WTC11 (cell line): ENCODE measurements at places on chromosomes 6 and 20. TPM values are rescaled to one million over a fixed set of nuclear protein-coding genes. Genes with fewer than 3 reads are reported as not detected.

The ATXN1 gene
- total RNA-seq: 7.5 to 8.8 TPM (median 8.1 TPM) in 3 replicates

- H3K27ac ChIP-seq: no peak overlapping the region
- no peaks in the 10 kb centered on the region for H3K27me3 ChIP-seq
- peaks cover 20% of the 10 kb centered on the region for H3K4me1 ChIP-seq
Measured at GRCh38 chr6:23510778-23511510, 615.1 kb upstream of the NRSN1 start.

The SLC24A3 gene
- total RNA-seq: 4.7 to 5.7 TPM (median 5.3 TPM) in 3 replicates

DNA sequence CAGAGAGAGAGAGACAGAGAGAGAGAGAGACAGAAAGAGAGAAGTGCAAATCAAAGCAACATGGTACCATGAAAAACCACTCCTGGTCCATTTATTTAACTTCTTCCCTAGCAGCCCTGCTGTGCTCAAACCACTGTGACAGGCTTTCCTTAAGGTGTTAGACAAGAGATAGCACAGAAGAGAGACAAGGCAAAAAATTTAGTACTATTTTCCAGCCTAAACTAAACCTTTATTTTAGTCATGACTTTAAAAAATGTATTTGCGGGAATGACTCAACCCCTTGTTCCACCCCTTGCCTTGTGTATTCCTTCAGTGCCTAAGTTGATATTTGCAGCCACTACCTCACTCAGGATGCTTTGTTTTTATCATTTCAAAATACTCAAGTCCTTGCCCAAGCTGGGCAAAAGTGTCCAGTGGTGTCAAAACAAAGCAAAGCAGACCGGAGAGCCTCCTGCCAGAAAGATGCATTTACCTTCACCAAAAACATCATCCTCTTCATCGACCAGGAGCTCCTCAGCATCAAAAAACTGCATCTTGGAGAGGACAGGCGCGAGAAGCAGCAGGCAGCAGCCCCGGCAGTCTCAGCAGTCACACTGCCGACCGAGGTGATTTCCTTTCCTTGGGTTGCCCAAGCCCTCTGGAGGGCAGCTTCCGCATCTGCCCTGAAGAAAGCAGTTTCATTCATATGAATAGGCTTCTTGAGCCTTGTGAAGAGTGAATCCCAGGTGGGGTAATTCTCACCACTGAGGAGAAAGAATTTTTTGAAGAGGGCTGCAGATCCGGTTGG lies at the start of gene RIPOR2:
RIPOR2 (minus strand) TSS at position 595 of the 787 bp plus-strand sequence; CDS start at position 533, 62 bp downstream.
- peaks cover 66% of the 10 kb centered on the region for H3K4me1 ChIP-seq
- peak within 1 kb of the TSS; percentile 61 for H3K4me3 ChIP-seq
- DNase-seq: peak; percentile 62
- no peaks in the 10 kb centered on the region for H3K36me3 ChIP-seq

DNA sequence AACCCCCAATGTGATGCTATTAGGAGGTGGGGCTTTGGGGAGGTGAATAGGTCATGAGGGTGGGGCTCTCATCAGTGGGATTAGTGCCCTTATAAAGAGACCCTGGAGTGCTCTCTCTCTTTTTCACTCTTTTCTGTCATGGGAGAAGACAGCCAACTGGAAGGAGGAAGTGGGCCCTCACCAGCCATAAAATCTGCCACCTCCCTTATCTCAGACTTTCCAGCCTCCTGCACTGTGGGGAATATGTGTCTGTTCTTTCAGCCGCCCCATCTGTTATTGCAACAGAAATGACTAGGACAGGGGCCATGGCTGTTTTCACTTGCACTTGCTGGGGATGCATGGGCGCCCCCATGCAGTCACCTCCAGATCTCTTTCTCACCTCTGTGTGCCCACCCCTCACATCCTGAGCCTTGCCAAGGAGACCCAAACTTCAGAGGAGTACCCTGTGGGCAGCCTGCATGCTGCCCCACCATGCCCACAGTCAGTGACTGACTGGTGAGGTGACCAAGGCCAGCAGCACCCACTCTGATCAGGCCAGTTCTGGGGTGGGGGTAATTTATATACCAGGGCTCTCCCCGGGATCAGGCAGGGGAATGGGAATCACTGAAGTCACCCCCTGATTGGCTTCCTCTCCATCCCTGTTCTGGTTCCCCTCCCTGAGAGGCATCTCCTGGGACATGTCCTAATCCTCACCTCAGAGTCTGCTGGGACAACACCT lies 118.4 kb downstream of the ANKRD60 start:
- no peaks in the 10 kb centered on the region for H3K4me1 ChIP-seq
- H3K27ac ChIP-seq: no peak overlapping the region
- H3K4me3 ChIP-seq: no peak overlapping the region
- DNase-seq: no peak
